Tibial artery (tissue), 4 donors: ENCODE measurements at places on chromosomes 13 and 19.
A peak's percentile ranks its signal among the peaks of the same experiment; 100 is the strongest.

DNA sequence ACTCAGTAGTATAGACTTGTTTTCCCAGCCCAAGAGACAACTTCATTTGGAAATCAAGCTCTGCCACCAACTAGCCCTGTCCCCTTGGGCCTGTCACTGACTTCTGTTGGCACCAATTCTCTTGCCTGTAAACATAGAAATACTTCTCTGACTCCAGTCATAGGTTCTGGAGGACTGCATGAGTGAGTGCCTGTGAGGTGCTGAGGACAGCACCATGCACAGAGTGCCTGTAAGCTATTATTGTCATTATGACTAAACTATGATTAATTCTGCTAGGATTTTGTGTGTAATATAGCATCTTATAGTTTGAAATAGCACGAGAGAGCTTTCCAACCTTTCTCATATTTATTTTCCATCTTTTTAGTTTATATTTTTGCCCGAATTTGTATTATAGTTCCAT lies 247.9 kb downstream of the MYO16 start:
- no peak for DNase-seq

GRCh38 chr19:51568456-51568855 lies 2.6 kb upstream of the ZNF175 start:
- DNase-seq: no peak

- DNase-seq: no peak
Measured at GRCh38 chr13:85216576-85216975, 582.6 kb downstream of the SLITRK6 start.

DNA sequence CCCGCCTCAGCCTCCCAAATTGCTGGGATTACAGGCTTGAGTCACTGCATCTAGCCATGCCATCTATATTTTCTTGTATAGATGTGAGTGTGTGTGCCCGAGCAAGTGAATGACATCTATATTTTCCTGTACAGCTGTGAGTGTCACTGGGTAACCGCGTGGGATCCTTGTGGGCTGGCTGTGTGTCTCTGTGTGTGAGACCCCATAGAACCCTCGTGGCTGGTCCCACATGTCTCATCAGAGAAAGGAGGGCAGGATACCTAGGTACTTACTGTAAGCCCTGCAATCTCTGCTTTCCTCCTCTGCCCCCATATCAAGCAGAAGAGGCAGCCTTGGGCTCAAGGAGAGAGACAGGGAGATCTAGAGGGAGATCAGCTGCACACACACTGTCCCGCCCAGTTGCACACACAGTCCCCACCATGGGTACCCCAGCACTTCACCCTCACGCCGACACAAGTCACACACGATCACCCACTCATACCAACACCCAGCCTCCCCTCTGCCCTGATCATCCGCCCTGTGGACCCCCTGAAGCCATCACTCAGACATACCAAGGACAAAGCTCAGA lies 655 bp downstream of the DENND1C start:
- no peak for DNase-seq

DNA sequence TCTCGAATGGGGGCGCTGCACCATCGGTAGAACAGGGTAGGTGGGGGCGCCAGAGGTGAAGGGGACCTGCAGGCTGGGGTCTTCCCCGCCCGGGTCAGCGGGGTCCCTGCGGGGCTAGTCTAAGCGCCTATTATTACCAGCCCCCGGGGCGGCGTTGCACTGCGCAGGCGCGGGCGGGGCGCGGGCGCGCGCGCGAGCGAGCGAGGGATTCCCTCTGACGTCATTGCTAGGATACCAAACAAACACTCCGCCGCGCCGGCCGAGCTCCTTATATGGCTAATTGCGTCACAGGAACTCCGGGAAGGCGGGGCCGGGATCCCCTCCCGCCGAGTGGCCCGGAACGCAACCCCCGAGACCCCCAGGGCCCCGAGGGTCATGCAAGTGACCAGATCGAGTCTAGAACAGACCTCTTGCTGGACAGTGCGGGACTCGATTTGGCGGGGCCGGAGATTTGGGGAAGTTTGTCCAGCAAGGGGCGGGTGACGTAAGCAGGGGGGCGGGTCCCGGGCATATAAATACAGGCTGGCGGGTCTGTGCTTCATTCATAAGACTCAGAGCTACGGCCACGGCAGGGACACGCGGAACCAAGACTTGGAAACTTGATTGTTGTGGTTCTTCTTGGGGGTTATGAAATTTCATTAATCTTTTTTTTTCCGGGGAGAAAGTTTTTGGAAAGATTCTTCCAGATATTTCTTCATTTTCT lies at the start of gene FOSB:
Gene FOSB (plus strand): TSS at position 541 of the 703 bp plus-strand sequence. CDS start 591 bp downstream, outside the sequence.
- DNase-seq: peak; percentile 96

DNA sequence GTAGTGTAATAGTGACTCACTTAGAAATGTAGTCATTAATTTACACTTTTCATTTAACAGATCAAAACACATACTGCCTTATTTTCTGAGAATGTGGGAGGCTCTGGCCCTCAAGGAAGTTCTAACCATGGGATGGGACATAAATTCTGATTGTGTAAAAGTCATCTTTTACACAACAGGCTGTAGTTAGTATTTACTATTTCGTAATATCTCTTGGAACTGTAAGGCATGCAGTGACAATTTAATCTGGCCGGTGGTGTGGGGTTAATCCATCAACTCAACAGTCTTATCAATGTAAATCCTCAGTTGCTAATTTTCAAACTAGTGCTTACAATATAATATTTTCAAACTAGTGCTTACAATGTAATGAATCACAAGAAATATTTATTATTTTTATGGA lies 1599.2 kb downstream of the EFNB2 start:
- no peak for DNase-seq

DNA sequence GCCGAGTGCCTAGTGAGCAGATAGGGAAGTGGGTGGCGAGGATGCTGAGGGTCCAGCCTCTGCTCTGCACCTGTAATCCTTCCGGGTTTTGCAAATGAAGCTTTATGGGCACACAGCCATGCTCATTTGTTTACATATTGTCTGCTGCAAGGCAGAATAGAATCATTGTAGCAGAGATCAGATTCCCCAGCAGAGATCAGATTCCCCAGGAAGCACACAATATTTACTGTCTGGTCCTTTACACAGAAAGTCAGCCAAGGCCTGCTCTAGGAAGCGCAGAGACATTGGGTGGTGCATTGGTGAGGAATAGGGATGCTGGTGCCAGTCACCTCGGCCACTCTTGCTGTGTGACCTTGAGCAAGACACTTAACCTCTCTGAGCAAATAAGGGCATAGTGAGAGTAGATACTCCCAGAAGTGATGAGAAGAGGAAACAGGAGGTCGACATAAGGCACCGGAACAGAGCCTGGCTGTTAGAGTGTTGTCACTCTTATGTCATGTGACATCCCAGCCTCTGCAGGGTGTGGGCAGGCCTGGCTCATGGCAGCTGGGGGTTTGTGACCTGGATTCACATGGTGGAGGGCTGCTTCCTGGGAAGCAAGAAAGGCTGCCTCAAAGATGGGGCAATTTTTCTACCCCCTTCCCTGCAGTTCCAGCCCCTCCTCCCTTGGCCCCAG lies 25.6 kb downstream of the CARM1 start:
- no peak for DNase-seq

DNA sequence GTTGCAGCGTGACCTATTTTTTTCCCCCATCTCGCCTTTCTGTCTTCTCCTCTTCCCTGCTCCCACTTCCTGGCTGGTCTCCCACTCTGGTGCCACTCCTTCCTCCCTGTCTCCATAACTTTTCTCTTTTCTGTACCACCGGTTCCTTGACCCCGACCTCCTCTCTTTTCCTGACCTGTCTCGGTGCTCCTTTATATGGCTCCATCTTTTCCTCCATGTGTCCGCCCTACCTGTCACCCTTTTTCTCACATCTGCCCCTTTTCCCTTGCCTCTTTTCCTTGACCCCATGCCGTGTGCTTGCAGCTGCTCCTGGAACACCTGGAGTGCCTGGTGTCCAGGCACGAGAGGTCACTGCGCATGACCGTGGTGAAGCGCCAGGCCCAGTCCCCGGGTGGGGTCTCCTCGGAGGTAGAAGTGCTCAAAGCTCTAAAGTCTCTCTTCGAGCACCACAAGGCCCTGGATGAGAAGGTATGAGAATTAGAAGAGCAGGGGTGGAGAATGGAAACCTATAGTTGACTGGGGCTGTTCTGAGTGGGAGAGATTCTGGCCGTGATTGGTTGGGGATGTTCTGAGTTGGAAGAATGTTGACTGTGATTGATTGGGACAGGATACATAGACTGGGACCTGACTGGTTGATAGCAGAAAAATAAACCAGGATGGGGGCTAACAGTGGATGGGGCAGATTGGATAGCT lies 9.3 kb downstream of the PPFIA3 start:
- DNase-seq: no peak

DNA sequence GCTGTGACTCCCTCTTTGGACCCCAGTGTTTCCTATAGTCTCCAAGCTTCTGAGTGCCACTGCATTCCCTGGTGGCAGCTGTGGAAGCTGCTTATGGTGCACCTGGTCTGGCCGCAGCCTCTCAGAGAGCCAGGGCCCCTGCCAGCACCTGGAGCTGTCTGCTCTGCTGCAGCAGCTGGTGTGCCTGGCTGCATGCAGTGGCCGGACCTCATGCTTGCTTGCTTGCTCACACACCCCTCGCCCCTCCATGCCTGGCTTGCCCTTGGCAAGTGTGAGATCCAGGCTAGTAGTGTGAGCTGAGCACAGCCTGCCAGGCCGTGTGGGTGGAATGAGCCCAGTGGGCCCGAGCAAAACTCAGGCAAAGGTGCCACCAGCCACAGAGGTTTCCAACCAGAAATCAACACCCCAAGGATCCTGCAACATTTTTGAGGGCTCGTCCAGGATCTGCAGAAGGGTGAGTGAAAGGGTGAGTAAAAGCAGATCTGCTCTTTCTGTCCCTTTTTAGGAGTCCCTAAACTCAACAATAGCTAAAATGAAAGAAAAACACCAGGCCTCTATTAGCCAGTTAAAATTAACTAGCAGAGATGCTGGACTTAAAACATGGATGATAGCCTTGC lies 7.6 kb upstream of the MLLT1 start:
- DNase-seq: no peak

GRCh38 chr19:2039089-2039958 lies 11.7 kb downstream of the MKNK2 start:
- DNase-seq: no peak

GRCh38 chr13:110648146-110648819 lies 32.9 kb downstream of the NAXD start:
- no peak for DNase-seq

- DNase-seq: no peak
Measured at GRCh38 chr13:82248762-82249161, 1633.5 kb downstream of the SLITRK1 start.

DNA sequence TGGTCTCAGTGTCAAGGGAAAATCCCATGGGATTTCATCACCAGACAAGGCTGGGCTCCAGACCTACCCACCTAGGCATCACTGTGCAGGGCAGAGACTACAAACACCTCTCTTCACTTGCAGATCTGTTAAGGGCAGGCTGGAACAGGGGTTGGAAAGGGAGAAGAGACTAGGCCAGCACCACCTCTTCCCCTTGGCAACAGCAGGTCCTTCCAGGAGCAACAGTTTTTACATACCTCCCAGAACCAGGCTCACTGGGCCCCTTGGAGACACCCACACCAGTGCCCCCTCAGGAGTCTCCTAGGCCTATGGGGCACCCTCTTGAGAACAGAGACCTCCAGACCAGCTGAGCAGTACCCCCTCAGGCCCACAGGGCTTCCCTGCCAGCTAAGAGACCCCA lies 2.5 kb upstream of the UBE2M start:
- DNase-seq: no peak

DNA sequence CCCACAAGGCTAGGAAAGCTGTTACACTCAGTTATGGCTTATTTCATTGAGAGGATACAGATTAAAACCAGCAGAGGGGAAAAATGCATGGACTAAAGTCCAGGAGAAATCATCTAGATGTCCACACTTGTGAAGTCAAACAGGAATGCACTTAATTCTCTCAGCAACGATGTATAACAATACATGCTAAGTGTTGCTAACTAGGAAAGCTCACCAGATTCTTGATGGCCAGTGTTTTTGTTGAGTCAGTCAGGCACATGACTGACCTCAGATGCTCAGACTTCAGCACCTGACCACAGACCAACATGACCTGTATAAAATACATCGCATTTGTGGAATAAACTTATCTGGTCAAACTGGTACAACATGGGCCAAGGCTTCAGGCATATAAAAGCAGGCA lies 470.2 kb upstream of the PRR20A start:
- DNase-seq: no peak

- no peak for DNase-seq
Measured at GRCh38 chr13:74246487-74246886, 112.3 kb upstream of the KLF12 start.

DNA sequence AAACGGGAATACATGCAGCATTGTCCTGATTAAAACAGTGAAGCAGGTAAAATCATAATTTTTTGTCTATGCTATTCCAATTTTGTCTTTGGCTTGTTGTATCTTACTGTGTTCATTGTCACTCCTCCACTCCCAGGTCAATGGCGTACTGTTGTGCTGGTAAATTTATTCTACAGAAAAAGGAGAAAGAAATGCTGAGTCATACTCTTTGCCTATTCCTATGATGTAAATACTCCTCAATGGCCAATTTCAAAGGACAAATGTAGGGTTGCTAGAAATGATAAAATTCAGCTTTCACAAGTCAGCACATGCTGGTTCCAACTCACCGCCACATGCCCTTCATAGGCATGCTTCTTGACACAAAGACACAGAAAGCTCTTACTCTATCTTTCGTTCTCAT lies 694.4 kb upstream of the PCDH20 start:
- no peak for DNase-seq

DNA sequence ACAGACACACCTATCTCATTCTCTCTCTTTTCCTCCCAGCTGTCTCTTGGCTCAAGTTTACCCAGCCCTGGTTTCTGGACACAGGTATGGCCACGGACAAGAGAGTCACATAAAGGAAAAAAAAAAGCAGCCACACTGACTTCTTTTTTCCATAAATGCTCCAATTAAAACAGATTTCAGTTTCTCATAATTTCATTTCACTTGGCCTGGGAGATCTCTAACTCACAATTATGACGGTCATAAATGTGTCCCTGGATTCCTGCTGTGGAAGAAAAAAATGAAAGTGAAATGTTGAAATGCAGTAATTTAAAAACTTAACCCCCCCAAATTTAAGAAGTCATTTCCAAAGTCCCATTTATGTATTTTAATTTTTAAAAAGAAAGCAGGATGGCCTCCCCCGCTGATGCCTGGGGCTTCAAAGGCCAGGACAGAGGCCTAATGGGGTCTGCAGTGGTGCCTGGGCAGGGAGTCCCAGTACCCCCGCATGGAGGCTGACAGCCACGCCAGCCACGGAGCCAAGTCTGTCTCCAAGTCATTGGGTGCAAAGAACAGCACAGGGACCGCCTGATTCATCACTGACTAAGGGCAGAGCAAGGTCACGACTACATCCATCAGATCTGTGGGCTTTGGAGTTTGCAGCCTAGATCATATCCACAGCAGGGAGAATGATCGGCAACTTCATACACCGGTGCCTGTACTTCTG lies 79.7 kb downstream of the TSHZ3 start:
- DNase-seq: peak; percentile 20

GRCh38 chr13:71939186-71939585 lies 72.2 kb upstream of the DACH1 start:
- DNase-seq: no peak
